NCI-H1436 (cell line): ENCODE measurements at places on chromosomes 2 and 18.

GRCh38 chr2:209629597-209629996, 142.0 kb upstream of the UNC80 start:
- no peak for DNase-seq

GRCh38 chr18:70232261-70232660, 26.8 kb upstream of the RTTN start:
- DNase-seq = no peak

GRCh38 chr2:129930451-129930850, 49.0 kb upstream of the RAB6C start:
- no peak for DNase-seq

DNA sequence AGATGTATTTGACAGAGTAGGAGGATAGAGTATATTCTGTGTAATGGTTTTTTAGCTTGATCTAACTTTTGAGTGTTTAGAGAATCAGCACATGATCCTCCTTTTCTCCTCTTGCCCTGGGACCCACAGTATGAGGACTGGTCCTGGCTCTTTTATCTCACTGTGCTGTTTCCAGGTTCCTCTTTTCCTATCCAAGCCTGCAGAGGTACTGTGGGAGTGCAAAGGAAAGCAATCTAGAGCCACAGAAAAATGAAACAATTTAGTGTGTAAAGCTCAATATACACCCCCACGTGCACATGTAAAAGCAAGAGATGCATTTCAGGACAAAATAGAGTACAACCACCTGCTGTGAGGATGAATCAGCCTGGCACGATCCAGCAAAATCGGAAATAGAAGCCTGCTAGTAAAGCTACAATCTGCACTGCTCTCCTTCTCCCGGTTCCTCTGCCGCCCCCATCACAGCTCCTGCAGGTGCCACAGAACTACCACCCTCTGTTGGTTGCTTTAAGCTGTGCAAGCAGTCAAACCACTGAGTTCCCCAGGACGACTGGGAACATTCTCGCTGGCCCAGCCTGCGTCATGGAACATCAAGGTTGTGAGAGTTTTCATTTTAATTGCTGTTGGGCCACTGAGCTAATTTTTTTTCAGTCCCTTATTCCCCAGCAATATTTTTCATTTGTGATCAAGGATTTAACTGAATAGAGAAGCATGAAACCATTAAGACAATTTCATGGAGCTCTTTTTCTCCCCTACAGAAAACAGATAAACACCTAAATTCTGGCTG, 47.8 kb upstream of the MAPRE3 start:
- no peak for DNase-seq

GRCh38 chr2:124147552-124147951, 122.5 kb downstream of the CNTNAP5 start:
- no peak for DNase-seq

GRCh38 chr18:8548186-8548585, 61.1 kb upstream of the RAB12 start:
- no peak for DNase-seq

DNA sequence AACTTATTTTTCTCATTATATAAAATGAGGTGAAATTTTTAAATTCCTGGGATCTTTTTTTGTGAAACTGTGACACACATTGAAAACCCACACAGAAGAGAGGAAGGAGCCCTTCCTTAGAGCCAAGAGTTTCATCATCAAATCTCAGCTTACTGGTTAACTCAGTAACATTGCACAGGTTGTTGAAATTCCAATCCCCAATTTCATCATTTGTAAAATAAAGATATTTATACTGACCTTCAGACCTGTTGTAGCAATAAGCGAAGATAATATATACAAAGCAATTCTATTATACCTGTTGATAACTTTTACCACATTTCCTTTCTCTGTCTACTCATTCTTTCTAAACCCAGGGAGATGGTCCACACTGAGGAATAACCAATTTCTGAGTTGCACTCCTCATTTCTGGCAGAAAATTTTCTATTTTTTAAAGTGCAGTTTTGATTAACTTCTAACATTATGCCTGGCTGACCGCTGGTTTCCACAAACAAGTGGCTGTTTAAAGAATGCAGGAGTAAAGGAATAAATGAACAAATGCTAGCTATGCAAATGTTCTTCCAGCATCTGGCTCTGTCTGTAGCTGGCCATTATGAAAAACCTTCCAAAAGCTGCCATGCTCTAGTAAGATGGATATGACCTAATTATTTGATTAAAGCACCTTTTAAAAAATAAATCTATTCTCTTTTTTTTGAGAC, 105.7 kb upstream of the LINC00305 start:
- DNase-seq = no peak

DNA sequence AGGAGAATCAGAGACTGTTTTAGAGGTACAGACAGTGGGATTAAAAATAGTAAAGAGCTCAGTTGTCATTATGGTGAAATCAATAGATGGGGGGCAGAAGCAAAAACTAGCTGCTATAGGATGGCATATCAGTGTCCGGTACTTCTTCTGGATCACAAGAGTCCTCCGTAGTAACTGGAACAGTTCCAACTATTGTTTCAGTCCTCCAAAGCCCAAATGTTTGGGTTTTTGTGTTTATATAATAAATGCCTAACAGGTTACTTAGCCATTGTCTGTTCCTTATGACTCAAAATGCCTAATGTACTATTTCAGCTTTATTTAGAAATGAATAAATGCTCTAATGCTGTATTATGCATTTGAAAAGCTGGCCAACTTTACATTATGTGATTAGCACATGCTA, 401.2 kb downstream of the PTH2R start:
- no peak for DNase-seq

DNA sequence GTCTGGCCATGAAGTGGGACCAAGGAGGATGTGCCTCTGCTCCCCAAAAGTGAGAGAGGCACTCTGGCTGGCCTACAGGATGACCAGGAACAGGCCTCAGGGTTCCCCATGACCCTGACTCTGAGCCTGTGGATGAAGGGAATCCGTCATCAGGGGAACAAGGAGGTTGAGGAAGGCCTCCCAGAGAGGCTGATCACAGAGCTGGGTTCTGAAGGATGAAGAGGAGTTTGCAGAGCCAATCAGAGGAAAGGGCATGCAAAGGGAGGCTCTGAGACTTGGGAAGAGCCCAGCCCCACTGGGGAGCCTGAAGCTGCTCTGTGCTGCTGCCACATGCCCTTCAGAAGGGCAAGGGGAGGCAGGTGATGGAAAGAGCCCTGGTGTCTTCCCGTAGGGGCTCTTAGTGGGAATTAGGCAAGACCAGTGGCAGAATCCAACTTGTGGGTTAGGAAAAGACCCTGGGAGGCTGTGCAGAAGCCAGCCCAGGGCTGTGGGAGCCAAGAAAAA, 141.3 kb upstream of the ID2 start:
- no peak for DNase-seq

DNA sequence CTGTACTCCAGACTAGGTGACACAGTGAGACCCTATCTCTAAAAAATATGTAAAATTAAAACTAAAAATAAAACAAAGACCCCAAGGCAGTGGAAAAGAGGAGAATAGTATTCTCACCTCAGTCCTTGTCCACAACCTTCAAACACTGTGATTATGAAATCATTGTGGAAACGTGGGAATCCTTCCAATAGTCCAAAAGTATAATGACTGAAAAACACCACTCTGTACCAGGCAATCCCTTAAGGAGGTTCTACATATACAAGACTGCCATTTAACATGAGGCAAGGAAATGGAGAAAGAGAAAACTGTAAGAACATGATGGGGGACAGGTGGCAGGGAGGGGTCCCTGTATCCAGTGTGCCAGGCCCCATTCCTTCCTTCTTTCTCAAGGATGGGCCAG, 66.1 kb downstream of the ACVR1 start:
- no peak for DNase-seq

- peak; percentile 69 for DNase-seq
Observed at GRCh38 chr2:213189001-213189899, 37.8 kb upstream of the IKZF2 start.

DNA sequence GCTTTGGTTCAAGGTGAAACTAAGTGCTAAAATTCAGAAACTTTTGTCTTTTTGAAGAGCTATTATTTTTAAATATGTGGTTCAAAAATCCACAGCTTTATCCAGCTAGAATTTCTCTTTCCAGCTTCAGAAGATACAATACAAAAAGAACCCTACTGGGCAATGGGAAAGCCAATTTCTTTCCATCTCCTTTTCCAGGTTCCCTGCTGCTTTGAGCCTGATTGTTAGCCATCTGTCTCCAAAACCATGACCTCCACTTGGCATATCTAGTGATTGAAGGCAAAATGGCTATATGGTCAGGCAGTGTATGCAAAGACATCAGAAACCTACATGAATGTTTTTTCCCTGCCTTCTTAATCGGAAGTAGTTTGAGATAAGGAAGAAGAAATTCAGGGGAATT, 134.1 kb downstream of the KCNH7 start:
- no peak for DNase-seq

DNA sequence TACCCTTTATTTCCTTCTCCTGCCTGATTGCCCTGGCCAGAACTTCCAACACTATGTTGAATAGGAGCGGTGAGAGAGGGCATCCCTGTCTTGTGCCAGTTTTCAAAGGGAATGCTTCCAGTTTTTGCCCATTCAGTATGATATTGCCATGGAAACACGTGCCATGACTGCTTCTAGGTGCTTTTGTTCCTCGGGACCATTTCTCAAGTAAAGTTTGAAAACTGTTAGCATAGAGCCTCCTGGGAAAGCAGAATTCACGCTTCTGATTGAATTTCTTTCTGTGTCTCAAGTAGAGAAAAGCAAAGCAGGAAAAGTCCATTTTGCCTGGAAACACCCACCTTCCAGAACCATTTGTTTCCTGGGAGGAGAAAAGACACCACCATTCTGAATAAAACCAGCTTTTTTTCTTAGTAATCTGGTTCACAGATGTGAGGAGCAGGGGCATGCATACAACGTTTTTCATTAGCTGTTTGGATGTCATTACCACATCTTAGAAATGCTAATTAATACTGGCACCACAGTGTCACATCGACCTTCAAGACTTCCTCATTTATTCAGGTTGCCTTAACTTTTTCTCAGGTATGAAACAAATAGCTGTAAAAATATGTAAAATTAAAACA, 39.0 kb upstream of the ZBTB14 start:
- no peak for DNase-seq

- no peak for DNase-seq
Observed at GRCh38 chr18:336713-337112, 68.9 kb upstream of the THOC1 start.

DNA sequence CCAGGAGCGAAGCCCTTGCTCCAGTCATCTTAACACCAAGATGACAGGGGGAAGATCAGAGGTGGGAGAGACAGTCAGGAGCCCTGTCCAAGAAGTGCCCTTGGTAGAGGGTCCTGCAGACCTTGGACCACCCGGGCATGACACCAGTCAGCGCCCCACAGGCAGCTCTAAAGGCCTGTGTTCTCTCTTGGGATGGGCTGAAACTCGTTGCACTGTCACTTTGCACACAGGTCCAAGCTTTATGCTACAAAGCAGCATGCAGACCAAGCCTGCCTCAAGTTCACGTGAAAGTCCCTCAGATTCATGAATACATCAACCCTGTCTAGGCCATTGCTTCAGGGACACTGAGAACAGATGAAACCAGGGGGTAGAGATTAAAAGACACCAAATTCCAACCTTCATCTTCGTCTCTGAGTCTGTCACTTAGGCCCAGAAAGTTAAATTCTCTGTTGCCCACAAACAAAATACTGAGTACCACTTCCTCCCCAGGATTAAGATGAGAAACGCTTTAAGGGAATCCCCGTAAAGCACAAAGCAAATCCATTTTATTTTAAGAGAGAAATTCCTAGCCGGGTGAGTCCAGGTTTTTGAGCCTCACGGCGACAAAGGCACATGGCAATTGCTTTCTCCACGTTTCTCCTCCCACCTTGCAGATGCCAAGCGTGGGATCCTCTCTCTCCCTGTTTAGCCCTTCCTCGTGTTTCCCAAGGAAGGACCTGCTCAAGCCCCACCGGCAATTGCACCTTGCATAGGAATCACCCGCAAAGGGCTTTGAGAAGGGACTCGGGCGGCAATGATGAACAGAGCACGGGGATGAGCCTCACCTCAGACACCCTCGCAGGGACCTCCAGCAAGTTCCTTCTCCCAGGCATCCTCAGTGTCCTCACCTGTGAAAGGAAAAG, 75.0 kb upstream of the ID2 start:
- DNase-seq = no peak
